ENCODE measurements at places on chromosomes 6 and 20.
A peak's percentile ranks its signal among the peaks of the same experiment; 100 is the strongest.

DNA sequence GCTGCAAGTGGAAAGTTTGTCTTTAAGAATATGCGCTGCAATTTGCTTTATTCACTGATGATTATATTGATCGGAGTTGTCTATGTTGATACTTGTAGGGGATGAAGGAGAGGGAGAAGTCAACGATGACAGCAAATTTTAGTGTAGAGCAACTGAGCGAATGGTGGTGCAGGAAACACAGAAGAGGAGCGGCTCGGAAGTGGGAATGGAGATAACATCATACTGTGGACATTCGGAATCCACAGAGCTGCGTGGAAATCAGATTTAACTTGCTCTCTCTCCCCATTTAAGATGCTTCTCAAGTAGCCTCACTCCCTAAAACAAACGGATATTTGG is 722 bp upstream of the TMEM14B start:
- no peak for DNase-seq

DNA sequence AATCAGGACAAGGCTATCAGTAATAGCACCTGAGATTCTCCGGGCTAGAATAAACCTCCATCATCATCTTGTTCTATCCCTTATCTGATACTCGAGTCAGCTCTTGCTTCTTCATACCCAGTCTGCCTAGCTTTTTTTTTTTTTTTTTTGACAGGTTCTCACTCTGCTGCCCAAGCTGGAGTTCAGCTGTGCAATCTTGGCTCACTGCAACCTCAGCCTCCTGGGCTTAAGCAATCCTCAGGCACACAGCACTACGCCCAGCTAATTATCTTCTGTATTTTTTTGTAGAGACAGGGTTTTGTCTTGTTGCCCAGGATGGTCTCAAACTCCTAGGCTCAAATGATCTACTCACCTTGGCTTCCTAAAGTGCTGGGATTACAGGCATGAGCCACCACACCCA is 19.5 kb downstream of the SRSF6 start:
- DNase-seq, result no peak

GRCh38 chr20:1210501-1210900 is 7.2 kb downstream of the C20orf202 start:
- DNase-seq, result no peak

DNA sequence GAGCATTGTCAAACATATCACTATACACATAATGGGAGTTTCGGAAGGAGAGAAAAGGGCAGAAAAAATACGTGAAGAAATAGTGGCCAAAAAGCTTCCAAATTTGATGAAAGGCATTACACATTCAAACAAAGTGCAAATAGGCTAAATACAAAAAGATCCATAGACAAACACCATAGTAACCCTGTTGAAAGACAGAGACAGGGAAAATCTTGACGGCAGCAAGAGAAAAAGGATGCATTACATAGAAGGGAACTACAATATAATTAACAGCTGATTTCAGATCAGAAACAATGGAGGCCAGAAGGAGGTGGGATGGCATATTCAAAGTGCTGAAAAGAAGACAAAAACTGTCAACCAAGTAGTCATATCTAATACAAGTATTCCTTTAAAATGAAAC is 170.8 kb downstream of the MRPL14 start:
- DNase-seq, result no peak

GRCh38 chr6:134247844-134248580 is 69.9 kb downstream of the SGK1 start:
- DNase-seq, result no peak

- DNase-seq, result no peak
Observed at GRCh38 chr6:130107710-130108109, 89.3 kb downstream of the L3MBTL3 start.

DNA sequence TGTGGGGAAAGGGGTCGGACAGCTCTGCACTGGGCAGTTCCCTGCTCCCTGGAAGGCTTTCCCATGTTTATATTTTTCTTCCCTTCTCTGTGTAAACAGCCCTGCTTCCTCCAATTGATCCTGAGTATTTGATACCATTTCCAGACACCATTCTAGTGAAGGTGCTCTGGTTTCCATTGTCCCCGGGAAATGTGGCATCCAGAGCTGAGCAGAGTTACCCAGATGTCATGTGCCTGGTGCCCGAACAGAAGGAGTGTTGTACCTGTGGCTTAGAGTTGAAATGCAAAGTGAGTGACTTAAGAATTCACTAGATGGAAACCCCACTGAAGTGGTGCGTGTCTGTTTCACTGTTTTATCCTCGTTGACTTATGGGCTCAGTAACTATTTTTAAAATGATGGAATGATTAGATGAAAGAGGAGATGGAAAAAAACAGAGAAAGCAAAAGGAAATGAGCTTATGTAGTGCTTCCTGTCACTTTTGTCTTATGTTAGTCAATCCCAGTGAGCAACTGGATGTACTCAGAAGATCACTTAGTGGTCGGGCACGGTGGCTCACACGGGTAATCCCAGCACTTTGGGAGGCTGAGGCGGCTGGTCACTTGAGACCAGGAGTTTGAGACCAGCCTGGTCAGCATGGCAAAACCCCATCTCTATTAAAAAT is 83.8 kb downstream of the SASH1 start:
- DNase-seq, result no peak

DNA sequence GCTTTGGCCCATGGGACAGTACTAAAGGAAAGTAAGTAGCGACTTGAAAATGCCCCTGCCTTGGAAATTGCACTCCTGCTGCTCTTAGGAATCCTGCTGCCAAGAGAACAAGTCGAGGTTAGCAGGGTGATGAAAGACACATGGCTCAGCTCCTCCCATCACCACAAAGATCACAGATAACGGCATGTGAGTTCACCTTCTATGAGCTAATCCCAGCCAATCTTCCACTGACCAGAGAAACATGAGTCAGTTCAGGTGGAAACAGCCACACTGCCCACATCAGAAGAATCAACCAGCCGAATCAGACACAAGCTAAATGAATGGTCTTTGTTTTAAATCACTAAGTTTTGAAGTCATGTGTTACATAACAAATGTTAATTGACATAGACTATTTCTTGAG is 106.3 kb downstream of the PRKN start:
- DNase-seq, result no peak

- no peak for DNase-seq
Observed at GRCh38 chr20:58852543-58853271, at the start of gene GNAS. Gene GNAS, plus strand, starts transcription at chr20:58852716.

GRCh38 chr6:4018171-4018923 is 60.6 kb downstream of the FAM217A start:
- peak; percentile 94 for DNase-seq

GRCh38 chr6:161744211-161745067 is 470.6 kb upstream of the AGPAT4 start:
- DNase-seq, result no peak

DNA sequence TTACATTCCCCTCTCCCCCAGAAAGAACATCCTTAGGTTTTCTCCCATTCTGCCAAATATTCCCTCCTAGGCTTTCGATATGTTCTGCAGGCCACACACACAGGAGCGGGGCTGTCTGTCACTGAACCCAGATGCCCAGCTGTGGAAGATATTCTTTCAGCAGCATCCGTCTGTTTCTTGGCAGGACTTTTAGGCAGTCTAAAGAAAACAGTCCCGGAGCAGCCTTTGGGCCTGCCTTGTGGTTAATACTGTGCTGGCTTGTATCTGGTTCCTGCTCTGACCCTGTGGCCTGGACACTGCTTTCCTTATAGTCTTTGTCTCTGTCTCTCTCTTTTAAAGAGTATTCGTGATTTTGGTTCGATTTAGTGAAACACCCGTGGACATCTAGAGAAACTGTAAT is 94.6 kb upstream of the SUPT3H start:
- DNase-seq, result no peak

DNA sequence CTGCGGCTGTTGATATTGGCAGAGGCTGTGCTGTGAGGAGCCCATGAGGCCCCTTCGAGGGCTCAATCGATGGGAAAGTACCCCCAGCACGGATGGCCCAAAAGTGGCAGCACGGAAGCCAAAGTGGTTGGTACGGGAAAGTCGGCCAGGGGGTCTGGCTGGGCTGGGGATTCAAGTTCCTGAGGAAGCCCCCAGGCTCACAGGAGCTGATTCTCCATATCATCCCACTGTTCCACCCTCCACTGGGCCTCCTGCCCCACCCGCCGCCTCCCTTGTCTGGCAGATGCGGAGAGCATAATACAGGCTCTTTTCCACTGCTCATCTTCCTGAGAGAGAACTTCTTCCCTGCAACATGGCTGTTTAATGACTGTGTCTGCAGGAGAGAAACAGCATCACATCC is 217.8 kb upstream of the CST7 start:
- DNase-seq, result no peak

DNA sequence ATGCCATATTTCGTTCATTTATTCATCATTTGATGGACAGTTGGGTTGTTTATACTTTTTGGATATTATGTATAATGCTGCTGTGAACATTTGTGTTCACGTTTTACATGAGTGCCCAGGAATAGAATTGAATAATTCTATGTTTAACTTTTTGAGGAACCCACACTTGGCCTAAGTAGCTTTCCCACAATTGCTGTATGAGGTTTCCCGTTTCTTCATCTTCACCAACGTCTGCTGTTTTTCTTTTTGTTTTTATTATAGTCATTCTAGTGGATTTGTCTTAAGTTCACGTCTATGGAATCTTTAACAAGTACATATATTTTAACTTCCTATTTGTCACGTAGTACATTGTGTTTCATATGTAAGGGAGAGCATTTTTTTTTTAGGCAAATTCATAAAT is 110.3 kb downstream of the JARID2 start:
- no peak for DNase-seq

- no peak for DNase-seq
Observed at GRCh38 chr6:7978736-7979135, 68.1 kb upstream of the TXNDC5 start.

- DNase-seq, result no peak
Observed at GRCh38 chr6:24721461-24722215, 2.7 kb upstream of the C6orf62 start.

- no peak for DNase-seq
Observed at GRCh38 chr6:145836772-145837171, 22.2 kb upstream of the FBXO30 start.

DNA sequence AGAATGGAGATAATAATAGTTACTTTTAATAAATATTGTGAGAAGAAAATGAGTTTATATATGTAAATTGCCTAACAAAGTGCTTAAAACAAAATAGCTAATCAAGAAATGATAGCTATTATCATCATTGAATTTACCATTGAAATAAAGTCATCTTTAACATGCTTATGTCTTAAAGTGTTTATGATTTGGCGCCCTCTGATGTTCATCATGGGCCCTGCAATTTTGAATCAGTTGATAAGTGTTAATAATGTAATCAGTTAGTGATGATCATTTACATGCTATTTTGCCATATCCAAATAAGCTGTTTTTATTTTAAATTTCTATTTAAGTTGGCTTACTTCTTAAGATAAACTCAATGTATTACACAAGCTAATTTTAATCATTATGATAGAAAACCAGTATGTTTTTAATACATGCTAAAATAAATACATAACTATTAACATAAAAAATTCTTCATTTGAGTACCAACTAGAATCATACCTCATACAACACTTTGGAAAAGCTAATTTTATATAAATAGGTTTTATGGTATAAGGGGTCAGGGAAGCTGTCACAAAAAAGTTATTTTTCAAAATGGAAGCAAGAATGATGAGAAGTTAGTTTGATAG is 39.2 kb upstream of the TPD52L1 start:
- DNase-seq, result peak; percentile 1

DNA sequence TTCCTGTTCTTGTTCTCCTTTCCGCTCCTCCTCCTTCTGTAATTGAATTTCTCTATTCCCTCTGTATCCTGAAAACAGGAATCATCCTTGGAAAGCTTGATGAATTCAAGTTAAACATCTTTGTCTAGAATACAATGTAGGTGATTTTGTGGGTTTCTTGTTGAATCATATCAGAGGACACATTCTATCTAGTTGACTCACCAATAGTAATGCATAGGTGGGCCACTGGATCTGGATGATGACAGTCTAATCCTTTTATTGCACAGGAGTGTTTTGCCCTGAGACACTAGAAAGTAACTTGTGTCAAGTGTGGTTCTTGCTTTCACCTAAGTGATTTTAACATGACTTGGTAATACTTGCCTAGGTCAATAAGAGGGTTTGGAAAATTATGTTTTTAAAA is 164.3 kb downstream of the RFPL4B start:
- no peak for DNase-seq

- no peak for DNase-seq
Observed at GRCh38 chr6:18262702-18263417, 1.5 kb downstream of the DEK start.

DNA sequence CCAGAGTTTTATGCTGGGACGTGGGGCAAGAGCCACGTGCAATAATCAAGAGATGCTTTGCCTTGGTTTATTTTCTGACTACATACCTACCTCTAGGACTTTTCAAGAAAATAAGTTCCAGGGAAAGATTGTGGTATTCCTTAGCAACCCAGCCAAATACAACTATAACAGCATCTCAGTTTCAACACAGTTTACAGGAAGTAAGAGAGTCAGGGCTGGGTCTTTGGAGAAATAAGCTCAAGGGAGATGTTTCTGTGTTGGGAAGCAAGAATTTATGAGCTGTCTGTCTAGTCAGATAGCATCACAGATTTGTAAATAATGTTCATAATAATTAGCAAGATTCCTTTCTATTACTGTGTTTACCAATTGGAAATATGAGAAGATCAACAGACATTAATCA is 35.1 kb downstream of the MAP3K5 start:
- no peak for DNase-seq

GRCh38 chr20:36543184-36544133 is 2.1 kb downstream of the MYL9 start:
- no peak for DNase-seq

DNA sequence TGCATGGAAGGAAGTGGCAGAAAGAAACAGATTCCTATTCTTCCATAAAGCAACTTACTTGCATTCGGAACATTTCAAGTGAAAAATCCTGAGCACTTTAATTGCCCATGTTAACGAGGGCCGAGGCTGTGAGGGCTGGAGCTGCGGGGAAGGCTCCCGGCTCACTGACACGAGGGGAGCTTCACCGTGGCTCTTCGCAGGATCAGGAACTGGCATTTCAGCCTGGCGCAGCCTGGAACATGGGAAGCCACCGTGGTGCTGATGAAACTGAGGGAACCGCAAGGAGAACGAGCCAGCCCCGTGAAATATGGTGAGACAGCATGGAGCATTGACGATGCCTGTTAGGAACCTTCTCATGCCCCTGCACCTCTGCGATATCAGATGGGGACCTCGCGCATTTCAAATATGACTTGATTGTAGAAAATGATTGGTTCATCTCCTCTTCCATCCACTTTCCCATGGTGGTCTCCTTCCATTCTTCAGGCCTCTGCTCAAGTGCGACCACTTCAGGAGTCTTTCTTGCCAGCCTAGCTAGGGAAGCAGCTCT is 236.9 kb downstream of the TBXT start:
- no peak for DNase-seq

GRCh38 chr20:53708129-53708968 is 114.7 kb upstream of the ZNF217 start:
- DNase-seq, result no peak

- DNase-seq, result no peak
Observed at GRCh38 chr20:34525709-34526416, 9.6 kb downstream of the DYNLRB1 start.

- no peak for DNase-seq
Observed at GRCh38 chr6:117480651-117481050, 1.8 kb upstream of the DCBLD1 start.

DNA sequence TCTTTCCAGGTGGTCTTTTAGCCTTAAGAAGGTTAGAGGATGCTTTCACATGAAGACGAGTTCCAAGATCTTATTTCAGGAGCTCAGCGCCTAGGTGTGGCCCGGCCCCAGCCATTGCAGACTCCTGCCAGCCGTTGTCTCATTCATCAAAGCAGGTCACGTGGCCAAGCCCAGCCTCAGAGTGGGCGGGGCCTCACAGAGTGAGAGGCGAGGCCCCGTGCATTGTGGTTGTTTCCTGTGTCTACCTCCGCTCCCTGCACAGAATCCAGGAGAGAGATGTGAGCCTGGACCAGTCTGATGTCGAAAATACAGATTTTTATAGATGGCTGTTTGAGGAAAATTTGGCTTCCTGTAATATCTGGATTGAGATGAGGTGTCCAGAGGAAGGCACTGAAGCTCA is 49.2 kb upstream of the CST5 start:
- no peak for DNase-seq
